ENCODE measurements at places on chromosomes 6 and 20.

GRCh38 chr6:132333639-132334520 is 67.4 kb downstream of the MOXD1 start:
- no peak for DNase-seq

GRCh38 chr6:161230339-161230738 is 43.5 kb downstream of the AGPAT4 start:
- DNase-seq: no peak

DNA sequence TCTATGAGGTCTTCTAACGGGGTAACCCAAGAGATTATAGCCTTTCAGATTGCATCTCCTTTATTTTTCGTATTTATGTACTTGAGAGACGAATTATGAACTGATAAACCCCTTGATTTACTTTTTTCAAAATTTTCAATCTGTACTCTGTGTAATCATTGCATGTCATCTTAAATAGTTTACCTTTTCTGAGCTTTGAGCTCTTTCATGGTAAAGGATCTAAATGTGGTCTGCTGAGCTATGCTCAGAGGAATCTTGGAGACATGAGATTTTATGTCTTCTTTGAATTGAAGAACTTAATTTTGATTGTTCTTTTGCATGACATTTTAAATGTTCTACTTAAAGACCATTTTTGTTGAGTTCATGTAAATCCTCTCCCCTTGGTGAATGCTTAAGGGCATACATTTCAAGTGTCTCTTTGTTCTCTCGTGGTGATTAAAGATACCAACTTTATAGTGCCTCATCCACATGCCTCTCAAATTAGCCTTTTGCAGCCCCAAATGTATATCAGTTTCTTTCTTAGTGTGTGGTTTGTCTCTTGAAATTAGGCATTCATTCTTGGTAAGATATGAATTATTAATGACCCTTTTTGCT is 116.3 kb upstream of the SCGN start:
- DNase-seq: no peak

DNA sequence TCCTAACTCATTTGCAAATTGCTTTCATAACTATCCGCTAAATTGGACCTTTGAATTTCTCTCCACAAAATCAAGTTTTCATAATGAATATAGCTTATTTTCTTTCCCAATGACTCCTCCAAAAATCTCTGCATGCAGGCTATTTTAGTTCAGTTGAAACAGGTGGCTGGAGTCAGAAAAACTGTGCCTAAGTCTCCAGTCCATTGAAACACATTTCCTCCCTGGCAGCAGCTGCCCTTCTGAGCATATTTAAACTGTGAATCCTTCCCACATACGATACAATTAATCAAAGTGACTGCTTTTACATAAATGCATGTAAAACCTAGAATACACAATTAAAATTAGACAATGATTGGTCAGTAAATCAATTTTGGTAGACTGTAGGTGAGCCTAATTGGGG is 344.6 kb upstream of the MARCKS start:
- no peak for DNase-seq

DNA sequence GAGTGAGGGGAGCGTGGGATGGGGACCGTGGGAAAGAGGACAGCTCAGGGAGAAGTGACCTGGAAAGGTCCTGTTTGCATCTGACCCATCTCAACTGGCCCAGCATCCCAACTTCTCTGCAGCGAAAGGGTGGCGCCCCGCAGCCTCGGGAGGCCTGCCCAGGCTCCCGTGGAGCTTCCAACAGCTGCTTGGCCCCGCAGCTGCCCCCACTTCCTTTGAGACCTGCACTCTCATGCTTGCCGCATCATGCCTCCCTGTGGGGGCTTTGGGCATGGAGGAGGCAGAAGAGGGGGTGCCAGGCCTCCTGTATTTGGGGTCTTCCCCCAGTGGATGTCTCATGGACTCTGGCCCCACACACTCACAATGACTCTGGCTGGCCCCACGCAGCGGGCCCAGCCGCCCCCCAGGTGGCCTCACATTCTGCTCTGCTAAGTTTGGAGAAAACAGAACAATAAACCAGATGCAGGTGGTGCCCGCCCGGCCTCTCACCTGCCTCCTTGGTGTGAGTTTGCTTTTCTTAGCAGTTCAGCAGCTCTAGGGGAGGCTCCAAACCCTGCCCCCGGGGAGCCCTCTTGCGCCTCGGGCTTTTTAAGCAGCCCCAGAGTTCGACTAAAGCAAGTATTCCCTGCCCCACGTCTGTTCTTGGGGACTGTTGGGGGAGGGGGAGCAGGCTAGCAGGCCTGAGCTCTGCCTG is 40.7 kb downstream of the CPXM1 start:
- no peak for DNase-seq

DNA sequence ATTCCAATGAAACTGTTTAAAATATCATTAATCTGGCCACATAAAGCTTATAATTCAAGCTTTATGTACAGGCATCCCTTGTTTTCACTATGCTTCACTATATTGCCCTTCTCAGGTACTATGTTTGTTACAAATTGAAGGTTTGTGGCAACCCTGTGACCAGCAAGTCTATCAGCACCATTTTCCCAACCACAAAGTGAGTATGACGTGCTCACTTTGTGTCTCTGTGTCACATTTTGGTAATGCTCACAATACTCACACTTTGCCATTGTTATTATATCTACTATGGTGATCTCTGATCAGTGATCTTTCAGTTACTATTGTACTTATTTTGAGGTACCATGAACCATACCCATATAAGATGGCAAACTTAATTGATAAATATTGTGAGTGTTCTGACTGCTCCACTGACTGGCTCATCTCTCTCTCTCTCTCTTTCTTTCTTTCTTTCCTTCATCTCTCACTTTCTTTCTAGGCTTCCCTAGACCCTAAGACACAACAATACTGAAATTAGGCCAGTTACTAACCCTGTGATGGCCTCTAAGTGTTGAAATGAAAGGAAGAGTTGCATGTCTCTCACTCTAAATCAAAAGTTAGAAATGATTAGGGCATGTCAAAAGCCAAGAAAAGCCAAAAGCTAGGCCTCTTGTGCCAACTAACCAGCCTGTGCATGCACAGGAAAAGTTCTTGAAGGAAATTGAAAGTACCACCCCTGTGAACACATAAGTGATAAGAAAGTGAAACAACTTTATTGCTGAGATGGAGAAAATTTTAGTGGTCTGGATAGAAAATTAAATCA is 227.9 kb downstream of the BCAS1 start:
- no peak for DNase-seq

GRCh38 chr20:39944861-39945260 is 744.2 kb downstream of the MAFB start:
- DNase-seq: no peak

DNA sequence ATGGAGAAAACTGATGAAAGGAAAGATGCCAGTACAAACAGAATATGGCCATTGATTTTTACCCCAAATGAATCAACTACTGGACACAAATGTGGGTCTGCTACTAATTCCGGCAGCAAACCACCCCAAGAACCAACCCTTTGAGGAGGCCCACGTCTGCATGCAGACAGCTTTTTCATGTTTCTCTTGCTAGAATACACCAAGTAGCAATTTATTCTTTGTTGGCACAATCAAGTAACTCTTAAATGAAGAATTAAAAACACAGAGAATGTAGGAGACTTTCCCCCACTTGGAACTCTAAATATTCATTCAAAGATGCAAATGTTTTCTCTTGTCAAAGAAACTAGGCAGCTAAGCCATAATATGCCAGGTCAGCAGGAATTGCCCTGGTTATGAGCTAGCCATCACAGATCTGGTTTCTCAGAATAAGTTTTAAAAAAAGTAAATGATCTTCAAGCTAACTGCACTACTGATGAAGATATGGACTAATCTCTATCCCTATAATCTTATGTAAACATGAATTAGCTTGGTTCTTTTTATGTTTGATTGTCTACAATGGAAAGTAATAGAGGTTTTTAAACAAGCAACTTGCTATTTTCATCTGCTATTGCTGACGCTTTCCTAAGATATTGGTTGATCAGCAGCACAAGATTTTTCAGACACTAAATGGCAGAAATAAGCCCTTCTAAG is 163.1 kb upstream of the THEMIS start:
- no peak for DNase-seq

DNA sequence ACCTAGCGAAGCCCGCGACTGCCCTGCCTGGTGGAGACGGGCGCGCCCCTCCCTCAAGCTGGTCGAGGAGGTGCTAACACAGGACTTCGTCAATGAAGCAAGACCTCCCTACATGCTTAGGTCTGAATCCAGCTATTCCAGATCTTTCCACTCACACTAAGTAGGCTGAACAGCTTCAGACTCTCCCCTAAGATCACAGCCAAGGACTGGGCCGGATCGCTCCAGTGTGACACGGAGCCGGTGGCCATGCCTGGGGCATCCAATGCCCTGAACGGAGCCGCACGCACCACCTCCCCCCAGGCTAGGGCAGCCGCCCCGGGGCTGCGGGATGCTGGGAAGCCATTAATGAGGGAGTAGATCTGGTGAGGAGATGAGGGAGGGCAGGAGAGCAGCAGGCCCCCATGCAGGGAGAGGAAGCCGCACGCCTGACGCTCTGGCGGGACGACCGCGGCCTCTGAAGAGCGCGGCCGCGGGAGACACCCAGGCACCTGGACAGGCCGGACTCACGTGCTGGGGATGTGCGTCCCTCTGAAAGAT is 200.0 kb downstream of the WDR27 start:
- DNase-seq: no peak

- DNase-seq: no peak
Observed at GRCh38 chr20:34512955-34513419, 3.2 kb upstream of the DYNLRB1 start.

DNA sequence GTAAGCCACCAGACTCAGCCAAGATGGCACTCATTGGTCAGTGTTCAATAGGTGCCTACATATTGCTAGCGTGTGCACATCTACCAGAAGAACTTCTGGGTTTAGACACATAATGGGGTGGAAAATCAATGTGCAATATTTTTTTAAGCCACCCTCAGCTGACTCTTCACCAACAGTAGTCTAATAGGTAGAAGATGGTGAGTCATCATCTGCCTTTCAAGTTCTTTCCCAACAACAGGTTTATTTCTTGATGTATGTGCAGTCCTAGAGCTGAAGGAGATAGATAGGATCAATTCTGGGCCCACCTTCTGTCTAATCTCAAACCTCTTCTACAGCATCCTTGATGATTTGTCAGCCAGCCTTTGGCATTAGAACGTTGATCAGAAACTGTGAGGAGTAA is 41.3 kb downstream of the IRAK1BP1 start:
- no peak for DNase-seq

Data from mucosa of descending colon (tissue), 3 donors.